ENCODE measurements at places on chromosomes 12 and 14. TPM values are rescaled to one million over a fixed set of nuclear protein-coding genes. Genes with fewer than 3 reads are reported as not detected.

GRCh38 chr12:122987086-122987951 lies 6.8 kb downstream of the ARL6IP4 start:
- DNase-seq: no peak

DNA sequence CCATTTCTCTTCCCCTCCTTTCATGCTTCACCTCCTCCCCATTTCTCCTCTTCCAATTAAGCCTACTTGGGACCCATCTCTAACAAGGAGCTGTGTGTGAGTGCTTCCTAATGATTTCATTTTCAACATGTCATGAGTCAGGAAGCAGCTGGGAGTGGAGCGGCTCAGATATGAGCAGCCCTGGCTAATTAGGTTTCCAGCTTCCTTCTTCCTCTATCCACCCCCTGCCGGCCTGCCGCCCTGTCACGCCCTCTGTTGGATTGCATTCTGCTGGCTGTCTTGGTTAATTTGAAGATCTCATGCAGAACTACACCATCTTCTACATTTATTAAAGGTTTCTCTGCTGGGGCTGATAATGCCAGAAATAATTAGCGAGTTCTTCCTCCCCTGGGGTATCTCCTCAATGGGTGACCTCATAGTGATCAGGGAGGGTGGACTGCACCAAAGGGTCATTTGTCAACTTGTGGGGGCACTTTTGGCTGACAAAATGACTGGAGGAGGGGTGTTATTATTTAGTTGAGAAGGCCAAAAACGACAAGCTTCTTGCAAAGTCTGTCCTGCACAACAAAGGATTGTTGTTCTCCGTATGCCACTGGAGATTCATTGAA lies 300.9 kb upstream of the SRRM4 start:
- no peak for DNase-seq

- DNase-seq: peak; percentile 43
These were observed 82.6 kb upstream of the SLC38A4 start for GRCh38 chr12:46908236-46908935.

GRCh38 chr12:55280991-55281390 lies 15.4 kb downstream of the OR6C6 start:
- DNase-seq: no peak

DNA sequence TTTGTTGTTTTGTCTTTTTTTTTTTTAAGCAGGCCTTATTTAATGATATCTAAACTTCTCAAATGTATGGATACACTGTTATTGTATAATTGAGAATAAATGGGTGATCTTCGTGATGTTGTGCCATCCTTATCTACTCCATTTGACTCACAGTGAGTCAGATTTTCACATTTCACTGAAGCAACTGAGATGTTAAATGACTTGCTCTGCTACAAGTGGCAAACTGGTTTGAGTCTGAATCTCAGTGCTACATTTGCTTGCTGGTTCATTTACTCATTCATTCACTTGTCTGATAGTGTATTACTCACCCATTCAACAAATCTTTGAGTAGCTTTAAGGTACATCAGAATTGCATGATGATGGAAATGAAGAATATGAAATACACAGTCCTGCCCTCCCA lies 2.6 kb downstream of the KIAA0586 start:
- peak; percentile 75 for DNase-seq

LTBP2 gene
- 243 TPM for total RNA-seq

DNA sequence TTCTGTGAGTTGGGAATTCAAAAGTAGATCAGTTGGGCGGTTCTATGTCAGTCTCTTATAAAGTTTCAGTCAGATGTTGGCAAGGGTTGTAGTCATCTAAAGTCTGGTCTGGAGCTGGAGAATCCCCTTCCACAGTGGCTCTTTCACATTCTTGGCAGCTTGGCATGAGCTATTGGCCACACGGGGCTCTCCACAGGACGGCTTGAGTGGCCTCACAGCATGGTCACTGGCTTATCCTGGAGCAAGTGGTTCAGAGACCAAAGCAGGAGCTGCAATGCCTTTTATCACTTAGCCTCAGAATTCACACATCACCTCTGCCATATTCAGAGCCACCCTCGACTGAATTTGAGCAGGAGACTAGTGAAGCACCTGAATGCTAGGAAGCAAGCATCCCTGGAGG lies 7.1 kb upstream of the KICS2 start:
- no peak for DNase-seq

KCNC2 gene
- not detected for total RNA-seq

GRCh38 chr12:53603804-53604203 lies 22.4 kb downstream of the ATF7 start:
- no peak for DNase-seq

AMDHD1 gene
- total RNA-seq: 0.33 TPM

- no peak for DNase-seq
These were observed 377 bp upstream of the BCL7A start for GRCh38 chr12:122021193-122021821.

GRCh38 chr12:7045913-7046312 lies 14.6 kb upstream of the C1S start:
- DNase-seq: no peak

All from fibroblast of lung (primary cell).